Stimulated activated CD8-positive, alpha-beta memory T cell treated with anti-CD3 and anti-CD28 coated beads, Interleukin-2, amount 100 ng/mL, for 48 hours (primary cell): ENCODE measurements at places on chromosomes 3 and 15.

DNA sequence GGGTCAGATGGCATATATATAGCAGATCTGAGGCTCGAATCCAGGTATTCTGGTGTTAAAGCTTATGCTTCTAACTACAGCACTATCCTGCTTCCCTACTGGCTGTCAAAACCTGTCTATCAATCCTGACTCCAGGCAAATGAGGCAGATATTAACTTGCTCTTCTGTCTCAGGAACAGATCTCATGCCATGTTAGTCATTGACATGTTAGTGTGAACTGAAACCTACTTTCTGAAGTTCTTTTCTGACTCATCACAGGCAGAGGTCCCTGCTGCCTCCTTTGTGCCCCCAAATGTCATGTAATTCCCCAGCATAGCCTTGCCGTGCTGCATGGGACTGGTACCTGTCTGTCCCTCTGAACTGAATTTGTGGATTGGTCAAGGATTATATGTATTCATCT is 125.0 kb upstream of the SMAD3 start:
- no peak for DNase-seq

DNA sequence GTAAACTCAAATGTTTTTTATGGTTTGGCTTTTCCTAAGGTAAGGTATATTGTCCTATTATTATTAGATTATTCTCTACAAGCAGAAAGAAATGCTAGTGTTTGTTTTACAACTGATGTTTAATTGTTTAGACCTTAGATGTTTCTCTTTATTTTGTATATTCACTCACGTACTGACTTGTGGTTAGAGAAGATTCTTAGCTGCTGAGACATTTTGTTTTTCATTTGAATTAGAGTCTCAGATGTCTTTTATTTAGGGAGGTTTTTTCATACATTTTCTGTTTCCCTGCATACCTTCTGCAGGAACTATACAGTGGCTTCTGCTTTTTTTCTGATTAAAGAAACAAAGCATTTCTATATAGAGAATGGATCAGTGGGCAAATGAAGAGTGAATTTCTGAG is 110.9 kb downstream of the MYRIP start:
- DNase-seq = no peak

DNA sequence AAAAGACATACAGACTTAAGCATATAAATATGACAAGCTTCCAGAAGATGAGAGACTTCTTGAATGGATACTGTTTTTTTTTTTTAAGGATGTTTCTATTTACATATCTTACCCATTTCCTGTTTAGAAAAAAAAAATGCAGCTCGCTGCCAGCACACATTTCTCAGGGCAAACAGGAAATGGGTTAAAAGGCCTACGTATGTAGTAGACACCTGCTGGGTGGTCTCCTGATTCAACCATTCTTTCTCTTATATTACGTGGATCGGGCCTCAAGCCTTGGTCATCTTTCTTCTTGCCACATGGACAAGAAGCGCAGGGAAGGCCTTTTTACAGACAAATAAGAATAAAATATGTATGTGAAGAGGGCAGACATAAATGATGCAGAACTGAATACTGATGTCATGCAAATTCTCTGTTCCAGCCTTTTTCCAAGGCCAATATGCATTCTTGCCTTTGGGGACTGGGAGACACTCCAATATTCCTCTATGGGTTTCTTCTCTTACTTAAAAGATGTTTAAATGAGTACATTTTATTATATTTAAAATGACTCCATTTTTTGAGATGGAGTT is 35.0 kb upstream of the TJP1 start:
- no peak for DNase-seq

DNA sequence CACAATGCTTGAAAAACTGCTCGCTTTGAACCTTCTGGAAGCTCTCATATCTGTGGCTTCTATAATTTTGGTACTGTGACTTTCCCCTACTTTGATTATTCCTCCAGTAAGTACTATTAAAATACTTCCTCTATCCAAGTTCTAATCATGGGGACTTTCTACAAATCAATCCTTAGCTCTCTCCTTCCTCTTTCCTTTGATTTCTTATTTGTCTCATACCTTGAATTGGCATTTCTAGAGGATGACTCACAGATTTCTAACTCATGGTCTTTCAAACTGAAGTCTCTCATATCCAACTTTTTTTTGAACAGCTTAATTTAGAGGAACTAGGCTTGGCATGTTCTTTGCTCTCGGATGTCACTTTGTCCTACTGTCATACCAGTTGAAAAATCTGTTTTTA is 241.8 kb downstream of the TBC1D5 start:
- DNase-seq = no peak

DNA sequence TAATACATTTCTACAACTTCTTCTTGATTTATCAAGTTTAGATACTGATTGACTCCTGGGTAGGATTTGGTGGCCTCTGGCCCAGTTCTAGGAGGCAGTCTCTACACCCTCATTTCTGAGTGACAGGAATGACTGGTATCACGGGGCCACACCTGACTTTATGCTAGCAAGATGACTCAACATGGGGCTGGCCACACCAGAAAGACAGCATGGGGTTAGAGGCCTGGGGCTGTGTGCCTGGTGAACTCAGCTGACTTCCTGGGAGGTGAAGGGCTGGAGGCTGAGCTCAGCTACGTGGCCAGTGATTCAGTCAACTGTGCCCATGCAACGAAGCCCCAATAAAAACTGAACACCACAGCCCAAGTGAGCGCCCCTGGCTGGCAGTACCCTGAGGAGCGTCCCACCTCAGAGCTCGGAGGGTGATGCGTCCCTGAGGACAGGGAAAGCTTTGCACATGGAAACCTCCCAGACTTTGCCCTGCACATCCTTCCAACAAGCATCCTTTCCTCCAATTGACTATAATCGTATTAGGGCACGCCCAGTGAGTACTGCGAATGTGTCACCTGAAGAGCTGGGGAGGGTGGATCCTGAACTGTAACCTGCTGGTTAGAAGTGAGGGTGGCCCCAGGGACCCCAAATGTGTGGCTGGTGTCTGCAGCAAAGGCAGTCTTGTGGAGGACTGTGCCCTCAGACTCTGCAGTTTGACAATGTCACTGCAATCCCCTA is 57.2 kb downstream of the NIPA2 start:
- peak; percentile 18 for DNase-seq

DNA sequence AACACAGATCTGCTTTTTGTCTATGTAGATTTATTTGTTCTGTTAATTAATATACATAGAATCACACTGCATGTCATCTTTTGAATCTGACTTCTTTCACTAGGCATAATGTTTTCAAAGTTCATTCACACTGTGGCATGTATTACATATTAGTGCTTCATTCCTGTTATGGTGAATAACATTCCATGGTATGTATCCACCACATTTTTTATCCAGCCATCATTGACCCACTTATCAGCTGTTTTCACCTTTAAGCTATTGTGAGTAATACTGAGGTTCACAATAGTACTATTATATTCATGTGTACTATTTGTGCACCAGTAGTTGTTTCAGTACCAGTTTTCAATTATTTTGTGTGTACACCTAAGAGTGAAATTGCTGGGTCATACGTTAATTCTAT is 230.6 kb upstream of the CNTN3 start:
- no peak for DNase-seq
